T-helper 17 cell (primary cell): ENCODE measurements at places on chromosomes 1 and 21.

DNA sequence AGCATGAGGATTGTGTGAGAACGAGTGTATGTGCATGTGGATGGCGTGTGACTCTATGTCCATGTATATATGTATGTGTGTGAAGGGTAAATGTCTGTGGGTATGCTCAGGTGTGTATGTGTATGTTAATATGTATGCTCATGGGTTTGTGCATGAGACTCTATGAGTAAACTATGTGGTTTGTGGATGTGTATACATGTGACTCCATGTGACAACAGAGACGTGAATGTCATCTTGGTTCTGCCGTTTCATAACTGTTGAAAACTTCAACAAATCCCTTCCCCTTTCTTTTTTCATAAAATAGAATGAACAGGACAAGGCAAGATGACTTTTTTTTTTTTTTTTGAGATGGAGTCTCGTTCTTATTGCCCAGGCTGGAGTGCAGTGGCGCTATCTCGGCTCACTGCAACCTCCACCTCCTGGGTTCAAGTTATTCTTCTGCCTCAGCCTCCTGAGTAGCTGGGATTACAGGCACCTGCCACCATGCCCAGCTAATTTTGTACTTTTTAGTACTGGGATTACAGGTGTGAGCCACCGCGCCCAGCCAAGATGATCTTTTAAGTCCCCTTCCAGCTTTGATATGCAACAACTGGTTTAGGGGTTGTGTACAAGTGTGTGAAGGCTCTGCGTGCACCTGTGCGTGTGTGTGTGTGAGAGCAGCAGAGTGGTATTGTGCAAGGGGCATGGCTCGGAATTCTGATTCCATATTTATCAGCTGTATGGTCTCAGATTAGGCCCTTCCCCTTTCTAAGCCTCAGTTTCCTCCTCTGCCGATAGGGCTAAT lies 106.3 kb downstream of the EBNA1BP2 start:
- no peak for DNase-seq

DNA sequence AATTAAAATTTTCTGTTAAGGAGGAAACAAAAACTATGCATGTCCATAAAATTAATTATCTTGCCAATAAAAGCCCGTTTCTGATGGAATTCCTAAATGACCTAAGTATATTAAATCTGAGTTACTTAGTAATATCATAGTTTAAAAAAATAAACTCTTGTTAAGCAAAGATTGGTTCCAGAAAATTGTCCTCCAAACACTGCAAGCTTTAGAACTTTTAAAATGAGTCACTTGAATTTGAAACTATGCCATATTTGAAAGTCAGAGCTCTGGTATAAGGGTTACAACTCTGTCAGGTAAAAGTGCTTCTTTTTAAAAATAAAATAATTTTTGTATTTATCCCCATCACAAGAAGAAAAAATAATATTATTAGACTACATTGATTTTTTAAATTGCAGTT lies 409.5 kb downstream of the PLPP3 start:
- DNase-seq: no peak

DNA sequence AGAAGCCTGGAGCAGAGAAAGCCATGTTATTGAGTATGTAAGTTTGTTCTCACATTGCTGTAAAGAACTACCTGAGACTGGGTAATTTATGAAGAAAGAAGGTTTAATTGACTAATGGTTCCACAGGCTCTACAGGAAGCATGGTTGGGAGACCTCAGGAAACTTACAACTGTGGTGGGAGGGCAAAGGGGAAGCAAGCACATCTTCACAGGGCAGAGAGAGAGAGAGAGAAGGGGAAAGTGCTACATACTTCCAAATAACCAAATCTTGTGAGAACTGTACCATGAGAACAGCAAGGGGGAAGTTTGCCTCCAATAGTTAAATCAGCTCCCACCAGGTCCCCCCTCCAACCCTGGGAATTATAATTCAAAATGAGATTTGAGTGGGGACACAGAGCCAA lies 302.7 kb downstream of the ST6GALNAC3 start:
- DNase-seq: no peak

GRCh38 chr1:50964863-50965262 lies 4.8 kb upstream of the FAF1 start:
- DNase-seq: no peak

- no peak for DNase-seq
Measured at GRCh38 chr1:173302890-173303829, 96.0 kb upstream of the TNFSF4 start.

GRCh38 chr1:45867697-45868348 lies 64.4 kb downstream of the MAST2 start:
- DNase-seq: no peak

DNA sequence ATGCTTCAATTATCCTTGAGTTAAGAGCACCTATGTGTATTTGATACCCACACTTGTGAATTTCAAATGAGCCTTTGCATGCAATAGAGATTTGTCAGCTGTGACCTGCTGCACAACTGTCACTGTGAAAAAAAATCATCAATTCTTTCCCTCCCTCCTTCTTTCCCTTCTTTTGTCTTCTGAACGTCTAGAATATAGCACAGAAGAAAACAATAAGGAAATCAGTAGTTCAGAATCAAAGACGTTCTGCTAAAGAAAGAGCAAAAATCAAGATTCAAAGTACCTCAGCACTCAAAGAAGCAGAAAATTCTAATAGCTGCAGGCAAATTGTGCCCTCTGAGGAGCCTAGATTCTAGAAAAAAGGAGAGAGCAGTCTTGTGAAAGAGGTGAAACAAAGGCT lies 1.7 kb upstream of the FMN2 start:
- no peak for DNase-seq

DNA sequence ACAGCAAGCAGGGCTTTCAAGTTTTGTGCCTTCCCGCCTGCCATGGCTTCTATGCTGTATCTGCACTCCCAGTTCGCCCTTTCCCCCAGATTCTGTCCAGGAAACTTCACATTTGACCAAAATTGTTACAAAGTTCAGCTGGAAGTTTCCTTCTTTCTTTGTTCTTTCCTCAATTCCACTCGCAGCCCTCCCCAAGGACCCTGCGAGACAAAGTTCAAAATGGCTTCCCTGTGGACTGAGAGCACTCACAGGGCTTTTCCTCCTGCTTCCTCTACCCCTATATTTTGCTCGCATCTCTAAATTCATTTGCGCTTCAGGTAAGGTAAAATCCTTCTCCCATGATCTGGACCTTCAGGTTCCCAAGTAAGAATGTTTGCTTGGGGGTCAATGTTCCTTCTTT lies 1348.4 kb upstream of the B3GALT2 start:
- no peak for DNase-seq

- no peak for DNase-seq
Measured at GRCh38 chr1:160863774-160864131, 1.1 kb upstream of the CD244 start.

DNA sequence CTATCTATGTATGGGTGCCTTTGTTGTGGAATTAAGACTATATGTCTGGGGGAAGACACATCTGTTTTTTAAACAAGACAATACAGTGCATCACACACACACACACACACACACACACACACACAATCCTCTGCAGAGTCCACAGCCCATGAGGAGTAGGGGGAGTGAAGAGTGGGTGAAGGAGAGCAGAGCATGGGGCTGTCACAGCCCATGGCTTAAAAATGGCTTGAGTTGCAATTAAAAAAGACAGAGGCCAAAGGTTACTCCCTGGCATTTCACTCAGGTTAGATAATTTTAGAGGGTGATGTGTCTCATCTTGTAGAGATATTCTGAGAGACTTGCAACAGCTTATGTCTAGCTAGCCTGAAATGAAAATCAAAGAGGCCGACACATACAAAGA lies 176.5 kb upstream of the PLXNA2 start:
- DNase-seq: no peak

GRCh38 chr1:10424034-10424433 lies 6.2 kb upstream of the CENPS start:
- no peak for DNase-seq

DNA sequence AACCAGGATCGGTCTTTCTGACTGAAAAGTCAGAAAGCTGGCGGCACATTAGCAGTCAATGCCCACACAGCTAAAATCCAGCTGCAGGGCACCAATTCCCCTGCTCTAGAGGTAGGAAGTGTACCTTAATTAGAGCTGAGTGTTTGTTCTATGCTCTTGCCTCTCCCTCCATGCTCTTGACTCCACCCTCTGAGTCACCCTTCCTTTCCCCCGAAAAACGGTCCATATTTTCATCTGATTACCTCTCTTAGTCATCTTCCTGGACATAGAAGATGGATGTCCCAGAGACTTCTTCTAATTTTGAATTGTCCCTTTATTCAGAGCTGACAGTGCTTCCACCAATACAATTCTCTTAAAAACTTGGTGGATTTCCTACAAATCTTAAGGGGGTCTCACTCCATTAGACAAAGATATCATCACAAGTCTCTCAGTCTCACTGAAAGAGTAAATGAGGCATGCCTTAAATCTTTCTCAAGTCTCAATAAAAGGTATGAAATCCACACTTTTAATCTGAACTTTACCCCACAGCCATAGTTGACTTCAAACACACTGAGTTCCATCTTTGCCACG lies 44.1 kb upstream of the SLC19A1 start:
- no peak for DNase-seq

DNA sequence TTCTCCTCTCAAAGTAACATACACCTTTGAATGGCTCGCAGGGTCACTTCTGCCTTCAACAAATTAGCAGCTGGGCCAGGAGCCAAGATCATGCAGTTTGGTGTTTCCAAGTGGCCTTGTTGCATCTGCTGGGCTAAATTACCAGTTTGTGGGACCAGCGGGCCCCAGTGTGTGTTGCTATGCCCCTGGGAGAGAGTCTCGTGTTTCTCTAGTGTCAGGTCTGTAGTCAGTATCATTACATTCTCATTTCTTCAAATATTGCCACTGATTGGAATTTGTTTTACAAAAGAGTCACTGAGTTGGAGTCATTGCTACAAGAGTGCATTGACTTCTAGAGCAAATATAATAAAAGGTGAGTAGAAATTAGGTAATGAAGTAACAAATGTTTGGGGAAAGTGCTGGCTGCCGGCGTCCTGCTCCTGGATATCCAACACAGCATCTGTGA lies 35.5 kb downstream of the RHOU start:
- no peak for DNase-seq

- DNase-seq: no peak
Measured at GRCh38 chr1:156368889-156369684, at the start of gene RHBG. RHBG (plus strand) TSS chr1:156369211; CDS start chr1:156369250, 39 bp downstream.

- no peak for DNase-seq
Measured at GRCh38 chr1:202023001-202023433, 12.6 kb downstream of the ELF3 start.

DNA sequence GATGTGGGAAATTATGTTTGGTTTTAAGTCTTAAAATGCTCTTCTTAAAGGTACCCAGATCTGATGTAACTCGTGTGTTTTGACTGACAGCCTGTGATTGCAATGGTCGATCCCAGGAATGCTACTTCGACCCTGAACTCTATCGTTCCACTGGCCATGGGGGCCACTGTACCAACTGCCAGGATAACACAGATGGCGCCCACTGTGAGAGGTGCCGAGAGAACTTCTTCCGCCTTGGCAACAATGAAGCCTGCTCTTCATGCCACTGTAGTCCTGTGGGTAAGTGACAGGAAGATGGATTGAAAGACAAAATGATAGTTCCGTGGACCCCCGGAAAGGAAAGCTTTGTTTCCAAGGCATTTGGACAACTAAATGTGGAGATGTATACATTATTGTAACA lies 71.6 kb upstream of the LAMC2 start:
- no peak for DNase-seq

- DNase-seq: no peak
Measured at GRCh38 chr21:14480411-14481031, 65.6 kb downstream of the SAMSN1 start.

DNA sequence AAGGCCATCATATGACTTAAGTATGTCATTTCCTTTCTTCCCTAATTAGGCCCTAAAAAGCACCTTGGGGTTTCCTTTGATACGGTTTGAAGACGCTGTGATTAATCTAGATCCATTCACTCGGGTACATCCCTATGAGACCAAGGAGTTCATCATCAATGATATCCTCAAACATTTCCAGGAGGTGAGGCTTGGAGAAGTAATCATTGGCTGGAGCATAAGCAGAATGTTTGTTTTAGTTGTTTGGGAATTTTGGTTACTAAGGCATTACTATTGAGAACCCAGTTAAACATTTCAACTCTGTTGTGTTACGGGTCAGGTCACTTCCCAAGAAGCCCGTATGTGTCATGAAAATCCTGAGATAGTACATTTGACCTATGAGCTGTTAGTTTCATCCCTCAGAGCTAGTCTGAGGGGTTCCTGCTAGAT lies 185.2 kb downstream of the VPS13D start:
- no peak for DNase-seq

GRCh38 chr1:14517841-14518180 lies 80.7 kb upstream of the KAZN start:
- DNase-seq: no peak

GRCh38 chr1:207873055-207873890 lies 37.7 kb downstream of the CD34 start:
- DNase-seq: peak; percentile 16

DNA sequence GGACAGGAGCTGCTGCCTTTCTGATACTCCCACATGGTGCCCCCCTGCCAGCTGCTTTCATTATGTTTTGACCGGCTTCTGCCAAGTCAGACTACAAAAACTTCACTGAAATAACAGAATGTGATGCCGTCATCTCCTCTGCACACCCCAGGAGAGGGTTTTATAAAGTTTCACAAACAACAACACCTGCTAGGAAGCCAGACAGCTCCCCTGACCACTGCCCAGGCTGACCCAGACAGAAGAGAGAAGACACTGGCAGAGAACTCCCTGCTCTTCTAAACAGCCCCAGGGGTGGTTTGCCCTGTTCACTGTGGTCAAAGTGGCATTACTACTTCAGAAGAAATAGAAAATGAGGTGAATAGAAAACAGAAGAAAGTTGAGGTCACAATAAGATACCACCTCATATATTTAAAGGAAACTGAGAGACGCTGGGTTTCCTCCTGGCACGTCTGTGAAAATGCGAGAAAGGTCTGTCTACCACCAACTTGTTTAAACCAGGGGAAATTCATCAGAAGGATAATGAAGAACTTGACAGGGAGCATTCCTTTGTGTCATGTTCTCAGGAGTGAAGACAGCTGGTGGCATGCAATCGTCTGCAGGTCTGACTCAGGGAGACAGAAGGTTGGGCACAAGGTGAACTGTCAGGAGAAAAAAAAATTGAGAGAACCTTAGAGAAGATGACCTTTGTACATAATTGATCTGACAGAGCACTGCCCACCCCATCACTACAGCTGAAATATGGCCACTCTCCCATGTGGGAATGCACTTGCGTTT lies 119.0 kb upstream of the NFIA start:
- no peak for DNase-seq

GRCh38 chr1:90325168-90325567 lies 330.3 kb downstream of the ZNF326 start:
- no peak for DNase-seq

DNA sequence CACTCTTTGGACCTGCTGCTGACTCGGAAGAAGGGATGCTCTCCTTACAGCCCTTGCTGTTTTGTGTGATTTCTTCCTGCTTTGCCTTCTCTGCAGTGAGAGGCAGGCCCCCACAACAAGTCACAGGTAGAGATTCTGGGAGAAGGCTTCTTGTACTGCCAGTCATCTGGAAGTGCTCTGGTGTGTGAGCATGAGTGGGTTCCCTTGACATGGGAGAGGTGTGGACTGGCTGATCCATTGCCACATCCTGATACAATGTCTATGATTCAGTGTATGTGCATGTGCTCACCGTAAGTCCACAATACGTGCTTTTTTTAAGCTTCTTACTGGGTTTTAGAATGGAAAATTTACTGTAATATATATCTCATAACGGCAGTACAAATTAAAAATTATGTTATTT lies 46.0 kb upstream of the PLA2G4A start:
- no peak for DNase-seq

GRCh38 chr1:10835822-10836421 lies 39.5 kb upstream of the CASZ1 start:
- DNase-seq: no peak

- no peak for DNase-seq
Measured at GRCh38 chr1:1119272-1119890, 3.5 kb upstream of the C1orf159 start.

- no peak for DNase-seq
Measured at GRCh38 chr1:111598544-111598943, 21.0 kb upstream of the RAP1A start.
